ENCODE measurements at places on chromosomes 5 and 9. TPM values are rescaled to one million over a fixed set of nuclear protein-coding genes. Genes with fewer than 3 reads are reported as not detected.

DNA sequence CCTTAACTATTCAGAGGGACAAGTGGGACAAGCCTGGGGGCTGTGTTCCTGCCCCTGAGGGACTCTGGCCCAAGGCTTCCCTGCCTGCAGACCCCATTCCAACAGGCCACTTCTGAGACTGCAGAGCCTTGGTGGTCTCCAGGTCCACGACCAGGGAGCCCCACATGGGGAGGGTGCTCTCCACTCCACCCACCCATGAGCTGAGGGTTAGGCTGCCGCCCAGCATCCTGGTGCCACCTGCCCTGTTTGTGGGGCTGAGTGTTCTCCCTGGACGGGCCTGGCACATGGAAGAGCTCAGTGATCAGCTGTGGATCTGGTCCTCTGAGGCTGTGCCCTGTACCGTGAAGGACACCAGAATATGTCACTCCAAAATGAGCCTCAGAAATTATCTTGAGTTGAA is 2.5 kb upstream of the ABO start:
- no peak for DNase-seq

GRCh38 chr5:16759147-16759773 is 142.5 kb upstream of the RETREG1 start:
- no peak for DNase-seq

The IFNB1 gene
- total RNA-seq, result not detected

- DNase-seq, result peak; percentile 77
Observed at GRCh38 chr9:69324549-69325401, at the start of gene ENTREP1. TSS of gene ENTREP1 (plus strand) at chr9:69325215. CDS start at chr9:69325310, 95 bp downstream.

GRCh38 chr5:3143382-3143781 is 391.9 kb upstream of the IRX2 start:
- no peak for DNase-seq

GRCh38 chr5:158541536-158542297 is 558.0 kb downstream of the EBF1 start:
- DNase-seq, result no peak

The NR4A3 gene
- total RNA-seq, result 6.2 TPM

The TBC1D2 gene
- 1.7 TPM for total RNA-seq

The JAKMIP2 gene
- total RNA-seq, result 0.41 TPM

The SCGB3A2 gene
- total RNA-seq, result not detected

DNA sequence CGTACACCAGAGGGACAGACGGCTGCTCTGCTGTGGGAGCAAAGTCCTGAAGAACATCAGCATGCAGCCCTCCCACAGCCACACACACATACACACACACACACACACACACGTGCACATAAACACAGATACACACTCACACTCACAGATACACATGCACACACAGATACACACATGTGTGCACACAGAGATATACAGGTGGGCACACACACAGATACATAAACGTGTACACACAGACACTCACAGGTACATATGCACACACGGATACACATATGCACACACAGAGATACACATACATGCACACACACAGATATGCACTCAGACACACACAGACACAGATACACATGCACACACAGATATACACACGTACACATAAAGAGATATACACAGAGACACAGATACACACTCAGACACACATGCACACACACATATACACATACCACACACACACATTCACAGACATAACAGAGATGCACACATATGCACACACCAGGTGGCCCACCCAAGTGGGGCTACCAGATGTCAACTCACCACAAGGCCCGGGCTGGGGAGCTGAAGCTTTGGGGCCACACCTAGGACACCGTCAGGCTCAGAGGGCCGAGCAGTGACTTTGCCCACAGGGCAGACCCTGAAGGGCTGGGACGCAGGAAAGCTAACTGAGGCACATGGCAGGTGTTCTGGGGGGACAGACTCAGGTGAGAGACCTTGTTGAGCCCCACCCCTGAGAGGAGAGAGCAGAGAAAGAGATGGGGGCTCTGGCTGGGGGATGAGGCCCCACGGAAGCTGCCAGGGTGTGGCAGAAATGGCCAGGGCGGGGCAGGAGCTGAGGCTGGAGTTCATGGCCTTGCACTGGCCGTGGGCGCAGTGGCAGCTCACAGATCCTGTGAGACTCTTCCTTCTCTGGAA is 148.6 kb upstream of the PPP1R26 start:
- DNase-seq, result no peak

- no peak for DNase-seq
Observed at GRCh38 chr5:154191467-154192261, 1.1 kb downstream of the GALNT10 start.

The TMEM174 gene
- total RNA-seq, result not detected

The SLC35A4 gene
- 73.1 TPM for total RNA-seq

- no peak for DNase-seq
Observed at GRCh38 chr9:94528886-94529285, 26.0 kb upstream of the PCAT7 start.

- DNase-seq, result no peak
Observed at GRCh38 chr5:42572313-42572712, 149.1 kb downstream of the GHR start.

The NUTM2G gene
- not detected for total RNA-seq

- peak; percentile 12 for DNase-seq
Observed at GRCh38 chr5:1515311-1515920, 8.3 kb downstream of the LPCAT1 start.

- no peak for DNase-seq
Observed at GRCh38 chr9:92962303-92962649, 15.0 kb downstream of the FGD3 start.

DNA sequence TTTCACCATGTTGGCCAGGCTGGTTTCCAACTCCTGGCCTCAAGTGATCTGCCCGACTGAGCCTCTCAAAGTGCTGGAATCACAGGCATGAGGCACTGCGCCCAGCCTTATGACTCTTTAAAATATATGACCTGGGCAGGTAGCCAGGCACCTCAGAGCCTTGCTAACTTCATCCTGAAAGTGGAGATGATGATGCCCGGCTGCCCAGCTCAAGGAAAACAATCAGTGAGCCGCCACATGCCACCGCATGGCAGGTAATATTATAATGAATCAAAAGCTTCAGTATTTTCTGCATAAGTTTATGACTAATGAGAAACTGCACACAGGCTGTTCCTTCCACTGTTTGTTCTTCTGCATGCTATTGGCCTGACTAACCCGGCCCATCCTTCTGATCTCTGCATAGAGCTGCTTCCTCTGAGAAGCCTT is 30.4 kb upstream of the DMRT1 start:
- DNase-seq, result peak; percentile 49

DNA sequence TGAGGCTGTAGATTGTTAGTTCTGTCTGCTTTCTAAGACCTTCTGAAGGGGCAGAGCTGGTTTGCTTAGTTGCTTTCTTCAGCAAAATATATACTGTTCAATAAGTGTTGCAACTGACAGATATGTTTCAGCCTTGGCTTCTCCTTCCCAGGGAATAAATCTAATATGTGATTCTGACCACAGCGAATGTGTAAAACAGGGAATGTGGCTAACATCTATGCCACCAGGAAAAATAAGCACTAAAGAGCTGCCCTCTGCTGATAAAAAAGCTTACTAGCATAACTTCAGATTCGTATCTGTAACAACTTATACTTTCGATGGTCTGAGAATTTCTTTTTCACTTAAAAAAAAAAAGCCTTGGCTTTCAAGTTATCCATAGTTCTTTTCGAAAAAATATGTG is 13.0 kb upstream of the OSMR start:
- no peak for DNase-seq

- DNase-seq, result no peak
Observed at GRCh38 chr9:130188860-130189481, 16.8 kb downstream of the NCS1 start.

- no peak for DNase-seq
Observed at GRCh38 chr9:126049088-126049487, 277.5 kb upstream of the MVB12B start.

DNA sequence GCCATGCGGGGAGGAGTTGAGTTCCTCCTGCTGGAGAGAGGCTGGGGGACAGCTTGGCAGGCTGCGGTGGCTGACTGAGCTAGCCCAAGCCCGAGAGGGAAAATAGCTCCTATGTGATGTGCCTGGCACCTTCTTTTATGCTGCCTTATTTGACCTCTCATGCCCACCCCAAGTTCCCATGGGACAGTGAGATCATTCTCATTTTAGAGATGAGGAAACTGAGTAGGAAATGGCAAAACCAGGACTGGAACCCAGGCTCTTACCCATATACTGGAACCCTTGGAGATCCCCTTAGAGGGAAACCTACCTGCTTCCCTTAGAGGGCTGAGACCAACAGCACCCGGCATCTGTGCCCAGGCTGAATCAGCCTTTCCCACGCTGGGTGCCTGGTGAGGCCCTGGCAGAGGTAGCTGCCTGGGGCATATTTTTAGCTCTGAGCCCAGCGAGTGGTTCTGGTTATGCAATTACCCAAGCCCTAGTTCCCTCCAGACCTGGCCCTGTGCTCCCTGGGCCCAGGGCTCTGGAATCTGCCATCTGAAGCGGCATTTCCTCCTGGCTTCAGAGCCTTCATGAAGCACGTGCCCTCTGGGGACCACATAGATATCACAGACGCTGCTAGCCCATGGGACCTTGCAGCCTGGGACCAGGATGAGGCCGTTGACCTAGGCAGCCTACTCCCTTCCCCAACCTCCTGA is 23.6 kb downstream of the COL27A1 start:
- DNase-seq, result peak; percentile 65

DNA sequence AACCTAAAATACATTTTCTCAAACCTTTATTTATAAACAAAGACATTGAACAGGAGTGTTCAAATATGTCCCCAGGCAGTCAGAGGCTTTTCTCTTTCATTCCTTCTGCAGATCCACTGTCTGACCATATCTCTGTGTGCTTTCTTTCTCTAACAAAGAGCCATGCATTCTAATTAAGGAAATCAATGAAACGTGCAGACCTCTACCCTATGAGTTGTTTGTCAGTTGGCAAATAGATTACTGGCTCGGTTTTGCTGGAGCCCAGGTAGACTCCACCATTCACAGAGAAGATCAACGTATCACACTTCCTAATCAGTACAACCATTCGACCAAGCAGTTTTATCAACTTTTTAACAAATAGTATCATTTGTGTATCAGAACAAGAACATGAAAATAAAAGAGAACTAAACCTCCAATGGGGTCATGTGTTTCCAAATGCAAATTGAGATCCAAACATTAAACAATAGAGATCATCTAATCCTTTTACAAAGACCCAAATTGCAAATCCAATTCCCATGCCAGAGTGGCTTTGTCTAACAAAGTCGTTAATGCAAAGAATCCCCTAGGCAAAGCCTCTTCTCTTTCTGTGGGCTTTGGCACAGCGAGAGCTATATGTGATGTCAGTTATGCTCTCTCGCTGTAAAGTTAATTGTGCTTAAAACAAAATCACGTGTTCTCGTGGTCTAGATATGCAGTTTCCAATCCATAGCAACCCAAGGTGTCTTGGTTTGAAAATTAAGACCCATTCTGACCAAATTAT is 16.8 kb downstream of the KLF4 start:
- DNase-seq, result no peak

The SLC6A3 gene
- not detected for total RNA-seq

GRCh38 chr5:111589316-111589715 is 77.0 kb upstream of the STARD4 start:
- DNase-seq, result no peak

The GABRB2 gene
- total RNA-seq, result 0.11 TPM

GRCh38 chr9:124779368-124780059 is 2.6 kb downstream of the OLFML2A start:
- DNase-seq, result no peak

DNA sequence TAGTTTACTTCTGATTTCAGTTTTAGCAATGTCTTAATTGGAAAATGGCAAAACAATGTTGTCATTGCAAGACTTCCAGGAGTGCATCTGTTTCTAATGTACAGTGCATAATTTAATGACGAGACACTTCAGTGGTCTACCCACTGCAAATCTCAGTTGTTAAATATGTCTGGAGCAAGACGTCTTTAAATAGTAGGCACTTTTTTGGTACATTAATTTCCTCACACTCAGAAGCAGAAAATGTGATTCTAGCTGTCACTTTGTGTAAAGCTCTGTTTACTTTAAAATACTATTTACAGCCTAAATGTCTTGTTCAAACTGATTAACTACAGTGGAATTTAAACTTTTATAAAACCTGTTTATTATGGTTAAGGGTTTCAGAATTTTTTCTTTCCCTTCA is 815.5 kb downstream of the TLE1 start:
- no peak for DNase-seq

GRCh38 chr5:14156290-14156649 is 13.1 kb downstream of the TRIO start:
- DNase-seq, result no peak

- DNase-seq, result no peak
Observed at GRCh38 chr5:15472116-15472515, 27.9 kb upstream of the FBXL7 start.

The CCNB1 gene
- total RNA-seq, result 3.5 TPM

DNA sequence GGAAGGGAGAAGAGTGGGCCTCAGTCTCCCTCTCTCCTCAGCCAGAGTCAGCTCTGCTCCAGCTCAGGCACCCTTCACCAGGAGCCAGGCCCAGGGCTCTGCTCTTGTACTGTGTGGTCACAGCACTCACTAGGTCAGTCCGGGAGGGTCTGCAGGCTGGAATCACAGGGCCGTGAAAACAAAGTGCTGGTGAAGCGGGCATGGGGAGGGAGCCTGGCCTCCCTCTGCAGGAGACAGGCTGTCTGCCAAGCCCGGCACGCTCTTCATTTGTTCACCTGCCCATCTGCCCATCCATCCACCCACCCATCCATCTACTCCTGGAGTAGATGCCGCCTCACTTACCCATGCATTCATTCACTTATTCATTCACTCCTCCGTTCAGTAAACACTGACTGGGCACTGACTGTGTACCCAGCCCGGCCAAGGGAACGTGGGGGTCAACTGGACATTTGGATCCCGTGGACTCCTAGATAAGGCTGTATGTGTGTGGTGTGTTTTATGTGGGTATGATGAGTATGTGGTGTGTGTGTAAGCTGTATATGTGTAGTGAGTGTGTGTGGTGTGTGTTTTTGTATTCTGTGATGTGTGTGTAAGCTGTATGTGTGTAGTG is 3.6 kb downstream of the SPAAR start:
- no peak for DNase-seq

DNA sequence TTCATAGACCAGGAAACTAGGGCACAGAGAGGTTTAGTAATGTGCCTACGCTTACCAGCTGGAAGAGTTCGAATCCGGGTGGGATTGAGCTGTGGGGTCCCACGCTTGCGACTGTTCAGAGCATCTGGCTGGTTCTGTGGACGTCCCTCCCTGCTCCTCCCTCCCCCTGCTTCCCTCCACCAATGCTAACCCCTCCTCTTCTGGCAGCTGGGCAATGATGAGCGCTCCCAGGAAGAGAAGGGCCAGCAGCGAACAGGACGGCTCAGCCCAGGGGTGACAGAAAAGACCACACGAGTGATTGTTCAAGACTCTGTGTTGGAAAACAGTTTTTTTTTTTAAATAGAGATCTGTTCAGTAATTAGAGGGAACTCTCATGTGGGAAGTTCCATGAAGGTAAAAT is 6.9 kb downstream of the FAM163B start:
- DNase-seq, result no peak

The TLX3 gene
- not detected for total RNA-seq

- DNase-seq, result no peak
Observed at GRCh38 chr9:132560616-132561202, 21.7 kb upstream of the BARHL1 start.

DNA sequence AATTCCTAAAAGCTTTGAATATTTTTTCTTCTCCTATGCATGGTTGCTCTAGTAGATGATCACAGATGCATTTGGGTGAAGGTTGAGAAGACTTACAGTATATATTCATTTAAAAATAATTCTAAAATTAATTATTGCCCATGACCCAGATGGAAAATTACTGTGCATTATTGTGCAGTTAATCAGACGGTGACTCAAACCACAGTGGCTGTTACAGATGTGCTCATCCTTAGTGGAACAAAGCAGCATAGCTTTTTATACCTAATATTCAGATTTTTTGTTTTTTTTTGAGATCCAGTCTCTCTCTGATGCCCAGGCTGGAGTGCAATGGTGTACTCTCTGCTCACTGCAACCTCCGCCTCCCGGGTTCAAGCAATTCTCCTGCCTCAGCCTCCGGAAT is 10.7 kb downstream of the OR2V1 start:
- DNase-seq, result no peak

The KIF20A gene
- total RNA-seq, result 0.77 TPM

Measured in left ventricle myocardium inferior (tissue), 1 donor.